Mucosa of descending colon (tissue), 3 donors: ENCODE measurements at places on chromosomes 5 and 9.

DNA sequence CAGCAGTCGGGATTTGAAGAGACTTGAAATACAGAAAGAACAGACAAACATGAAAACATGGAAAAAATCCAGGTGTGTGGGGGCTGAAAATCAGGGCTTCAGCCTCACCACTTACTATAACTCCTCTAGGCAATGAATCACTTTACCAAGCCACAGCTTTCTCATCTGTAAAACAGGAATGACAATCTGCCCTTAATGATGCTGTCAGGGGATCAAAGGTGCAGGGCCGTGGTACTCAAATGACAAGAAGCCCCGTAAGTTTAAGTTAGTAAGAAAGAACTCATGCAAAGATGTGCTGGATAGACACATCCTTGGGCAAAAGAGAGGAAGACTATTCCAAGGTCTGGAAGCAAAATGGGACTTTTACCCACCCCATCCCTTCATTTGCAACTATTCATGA, 34.7 kb downstream of the FBXW2 start:
- no peak for DNase-seq

- DNase-seq = no peak
These were observed 209.5 kb upstream of the S1PR3 start for GRCh38 chr9:88781628-88782391.

- no peak for DNase-seq
These were observed 69.4 kb downstream of the MSX2 start for GRCh38 chr5:174793684-174794328.

DNA sequence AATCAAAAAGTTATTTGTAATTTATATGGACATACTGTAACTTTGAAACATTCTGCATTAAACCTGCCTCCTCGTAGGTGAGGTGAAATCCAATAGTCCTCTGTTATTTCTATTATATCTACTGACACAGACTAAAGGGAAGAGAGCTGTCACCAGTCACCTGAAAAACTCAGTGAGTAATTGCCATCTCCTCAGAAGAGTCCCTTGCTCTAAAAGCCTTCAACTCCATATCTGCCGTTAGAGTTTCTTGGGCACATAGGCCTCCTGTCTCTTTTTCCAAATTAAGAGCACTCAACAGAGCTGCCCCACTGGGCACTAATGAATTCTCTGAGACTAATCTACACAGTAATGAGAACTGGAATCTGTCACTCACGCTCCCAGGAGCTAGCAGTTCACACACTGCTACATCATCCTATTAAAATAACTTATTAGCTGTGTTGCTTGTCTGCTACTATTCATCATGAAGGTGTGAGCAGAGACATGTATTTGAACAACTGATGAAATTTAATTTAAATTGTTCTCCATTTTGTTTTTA, 67.3 kb upstream of the VCAN start:
- no peak for DNase-seq
